Immature natural killer cell (primary cell): ENCODE measurements at places on chromosomes 11 and 22. TPM values are rescaled to one million over a fixed set of nuclear protein-coding genes. Genes with fewer than 3 reads are reported as not detected.
A peak's percentile ranks its signal among the peaks of the same experiment; 100 is the strongest.

Gene KCNJ5
- not detected for polyA plus RNA-seq

Gene CST6
- not detected for polyA plus RNA-seq

GRCh38 chr11:87425943-87426342 is 388.2 kb downstream of the TMEM135 start:
- H3K36me3 ChIP-seq: no peaks in the 10 kb centered on the region
- peaks cover 3% of the 10 kb centered on the region for H3K27me3 ChIP-seq
- no peak overlapping the region for H3K4me3 ChIP-seq
- no peak overlapping the region for H3K27ac ChIP-seq

- no peaks in the 10 kb centered on the region for H3K36me3 ChIP-seq
- no peaks in the 10 kb centered on the region for H3K4me1 ChIP-seq
- no peak overlapping the region for H3K4me3 ChIP-seq
- no peak for DNase-seq
Observed at GRCh38 chr11:59201353-59201752, 11.4 kb downstream of the MPEG1 start.

DNA sequence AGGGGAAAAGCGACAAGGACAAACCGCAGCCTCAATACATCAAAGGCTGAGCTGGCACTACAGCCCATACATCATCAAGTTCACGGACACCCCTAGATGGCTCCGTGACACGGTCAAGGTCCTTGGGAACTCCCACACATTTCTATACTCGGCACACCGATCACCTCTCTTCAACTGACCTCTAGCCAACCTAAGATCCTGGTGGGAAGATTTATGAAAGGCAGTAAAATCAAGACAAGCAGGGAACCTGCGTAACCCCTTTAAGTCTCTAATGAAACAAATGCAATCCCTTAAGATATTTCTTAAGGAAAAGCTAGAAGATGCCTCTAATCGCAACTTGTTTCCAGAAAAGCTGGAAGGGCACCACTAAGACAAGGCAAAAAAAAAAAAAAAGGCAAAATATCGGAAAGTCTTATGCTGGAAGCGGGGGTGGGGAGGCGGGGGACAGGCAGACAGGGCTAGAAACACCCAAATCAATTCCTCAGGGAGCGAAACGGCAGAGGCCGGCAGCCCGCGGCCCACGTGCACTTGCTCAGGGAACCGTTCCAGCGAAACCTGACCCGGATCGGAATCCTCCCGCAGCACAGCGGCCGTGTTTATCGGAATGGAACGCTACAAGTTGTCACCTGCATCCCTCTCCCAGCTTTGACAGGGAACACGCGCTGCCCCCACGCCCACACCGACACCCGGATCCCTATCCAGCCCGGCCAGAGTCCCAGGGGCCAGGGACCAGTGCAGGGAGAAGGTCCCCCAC is 1.4 kb downstream of the ARHGAP20 start:
- H3K4me3 ChIP-seq: peak overlapping the region; percentile 56
- DNase-seq: no peak
- H3K27me3 ChIP-seq: peaks cover 28% of the 10 kb centered on the region
- H3K36me3 ChIP-seq: no peaks in the 10 kb centered on the region
- no peak overlapping the region for H3K27ac ChIP-seq
